ENCODE measurements at places on chromosomes 1 and 21.
A peak's percentile ranks its signal among the peaks of the same experiment; 100 is the strongest.

DNA sequence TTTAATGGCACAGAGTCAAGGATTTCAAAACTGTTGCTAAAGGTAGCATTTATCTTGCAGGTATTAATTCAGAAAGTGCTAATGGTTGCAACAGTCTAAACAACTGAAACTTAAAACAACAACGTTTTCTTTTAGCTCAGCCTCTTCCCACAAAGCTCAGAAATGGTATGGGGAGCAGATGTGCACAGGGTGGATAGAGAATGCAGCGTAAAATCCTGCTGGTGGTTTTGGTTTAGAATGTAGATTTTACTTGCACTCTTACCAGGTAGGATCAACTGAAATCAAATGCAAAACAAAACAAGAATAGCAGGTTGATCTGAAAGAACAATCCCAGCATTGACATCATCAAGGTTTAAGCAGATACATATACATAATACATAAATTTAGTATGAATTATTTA lies 3.8 kb upstream of the LRRC8C start:
- DNase-seq, result no peak

GRCh38 chr1:45721207-45721606 lies 29.2 kb downstream of the IPP start:
- DNase-seq, result peak; percentile 66

- no peak for DNase-seq
Measured at GRCh38 chr1:196393742-196394141, 214.5 kb downstream of the KCNT2 start.

- peak; percentile 16 for DNase-seq
Measured at GRCh38 chr1:62321446-62321845, 2.2 kb upstream of the KANK4 start.

DNA sequence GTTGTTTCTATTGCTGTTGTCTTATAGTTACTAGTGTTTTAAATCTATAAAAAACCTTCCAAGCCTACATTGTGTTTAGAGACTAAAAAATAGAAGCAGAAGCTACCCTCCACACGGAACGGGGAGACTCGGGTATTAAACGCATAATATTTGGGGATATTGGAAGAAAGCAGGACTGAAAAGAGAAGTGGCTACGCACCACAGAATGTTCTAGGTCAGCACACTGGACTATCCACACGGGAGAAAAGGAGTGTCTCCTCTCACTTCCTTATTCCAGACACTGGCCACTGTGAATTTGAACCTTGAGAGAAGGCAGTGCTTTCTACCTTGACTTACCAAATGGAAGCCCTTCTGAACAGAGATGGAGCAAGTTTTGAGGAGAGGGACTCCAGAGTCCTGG lies 1.0 kb upstream of the OR10J4 start:
- no peak for DNase-seq

GRCh38 chr21:42973309-42973990 lies 912 bp upstream of the PKNOX1 start:
- no peak for DNase-seq

DNA sequence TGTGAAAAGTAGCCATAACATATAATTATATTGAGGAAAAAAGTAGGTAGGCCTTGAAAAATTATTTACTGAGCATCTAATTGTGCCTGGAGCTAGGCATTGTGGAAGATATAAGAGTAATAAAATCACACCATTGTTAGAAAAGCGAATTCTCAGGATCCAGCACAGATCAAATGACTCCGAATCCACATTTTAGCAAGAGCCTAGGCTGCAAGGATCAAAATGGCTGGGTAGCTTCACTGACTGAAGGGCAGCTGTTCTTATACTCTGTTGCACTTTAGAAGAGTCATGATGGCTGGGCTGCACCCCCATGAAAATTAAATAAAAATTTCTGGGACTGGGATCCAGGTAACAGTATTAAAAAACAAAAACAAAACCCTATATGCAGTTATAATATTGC lies 67.6 kb upstream of the HMCN1 start:
- no peak for DNase-seq

DNA sequence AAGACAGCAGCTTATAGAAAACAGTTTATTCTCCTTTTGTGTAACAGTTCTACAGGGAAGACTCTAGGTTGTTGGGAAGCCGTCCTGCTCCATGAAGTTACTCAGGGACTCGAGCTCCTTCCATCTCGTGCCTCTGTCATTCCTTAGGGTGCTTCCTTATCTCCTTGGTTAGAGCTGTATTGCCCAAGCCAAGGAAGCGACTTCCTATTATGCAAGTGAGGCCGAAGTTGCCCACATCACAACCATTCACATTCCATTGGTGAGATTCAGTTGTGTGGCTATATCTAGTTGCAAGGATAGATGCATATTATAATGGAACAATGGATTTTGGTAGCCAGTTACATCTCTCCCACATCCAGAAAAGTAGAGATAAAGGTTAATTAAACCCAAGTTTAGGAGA lies 9.0 kb downstream of the GSTM5 start:
- DNase-seq, result no peak

DNA sequence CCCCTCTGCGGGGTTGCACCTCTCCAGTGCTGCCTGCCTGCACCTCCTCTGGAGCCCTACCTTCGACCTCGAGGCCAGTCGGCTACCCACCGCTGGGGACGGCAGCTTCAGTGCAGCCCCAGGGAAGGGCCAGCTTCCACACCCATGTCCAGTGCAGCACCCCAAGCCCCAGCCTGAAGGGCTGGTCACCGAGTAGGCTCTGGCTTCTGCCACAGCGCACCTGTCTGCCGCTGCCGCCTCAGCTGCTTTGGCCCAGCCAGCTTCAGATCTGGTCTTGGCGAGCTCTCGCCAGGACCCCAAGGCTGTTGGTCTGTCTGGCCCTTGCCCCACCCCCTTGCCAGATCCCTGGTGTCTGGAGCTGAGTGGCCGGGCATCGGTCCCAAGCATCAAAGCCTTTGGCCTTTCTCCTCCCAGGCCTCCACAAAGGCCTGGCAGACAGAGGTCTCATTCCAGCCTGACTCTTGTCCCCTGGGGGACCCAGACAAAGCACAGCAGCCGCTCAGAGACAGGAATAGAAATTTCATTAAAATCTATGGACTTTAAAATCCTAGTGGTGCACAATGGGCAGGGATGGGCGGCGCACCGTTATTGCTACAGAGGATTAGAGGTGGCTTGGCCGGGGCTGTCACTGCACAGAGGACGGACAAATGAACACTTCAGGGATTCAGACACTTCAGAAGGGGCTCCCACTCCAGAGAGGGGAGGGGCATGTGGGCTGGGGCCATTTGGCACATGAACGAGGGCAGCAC lies 4.8 kb downstream of the CCDC24 start:
- no peak for DNase-seq

- DNase-seq, result no peak
Measured at GRCh38 chr1:166627558-166627957, 211.7 kb upstream of the POGK start.
